G401 (cell line): ENCODE measurements at places on chromosomes 1 and 21.

- DNase-seq: peak; percentile 2
Observed at GRCh38 chr1:220692436-220693228, 2.5 kb downstream of the C1orf115 start.

- no peak for DNase-seq
Observed at GRCh38 chr1:230611878-230612235, 30.4 kb upstream of the COG2 start.

DNA sequence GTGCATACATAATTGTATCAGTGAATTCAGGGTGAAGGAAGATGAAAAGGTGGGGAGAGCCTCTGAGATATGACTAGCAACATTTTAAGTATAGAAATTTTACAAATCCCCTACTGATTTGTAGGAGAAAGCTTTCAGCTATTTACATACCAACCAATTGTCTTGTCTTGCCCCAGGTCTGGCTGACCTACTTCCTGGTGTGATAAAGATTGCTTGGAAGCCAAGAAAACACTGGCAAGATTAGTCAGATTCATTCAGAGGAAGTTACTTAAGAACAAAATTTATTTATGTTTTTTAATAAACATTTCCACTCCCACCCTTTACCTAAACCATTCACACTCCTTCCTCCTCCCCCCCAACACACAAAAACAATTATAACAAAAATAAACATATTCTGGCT lies 17.5 kb downstream of the PTGS2 start:
- no peak for DNase-seq

- DNase-seq: no peak
Observed at GRCh38 chr1:108072776-108073175, 107.8 kb upstream of the VAV3 start.

DNA sequence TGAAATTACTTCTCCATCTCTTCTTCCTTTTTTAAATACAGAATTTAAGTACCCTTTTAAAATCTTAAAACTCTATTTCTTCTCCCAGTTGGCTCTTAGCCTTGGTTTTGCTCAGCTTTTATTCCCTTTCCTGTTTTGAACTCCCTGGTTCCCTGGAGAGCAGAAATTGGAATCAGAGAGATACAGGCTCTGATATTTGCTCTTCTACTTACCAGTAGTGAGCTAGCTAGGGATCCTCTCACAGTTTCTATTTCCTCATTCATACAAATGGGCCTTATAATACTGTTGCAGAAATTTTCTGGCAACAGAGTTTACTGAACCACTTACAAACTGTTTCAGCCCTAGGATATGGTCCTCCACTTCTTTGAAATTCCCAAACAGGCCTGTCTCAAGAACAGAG lies 606.3 kb downstream of the NUF2 start:
- no peak for DNase-seq

DNA sequence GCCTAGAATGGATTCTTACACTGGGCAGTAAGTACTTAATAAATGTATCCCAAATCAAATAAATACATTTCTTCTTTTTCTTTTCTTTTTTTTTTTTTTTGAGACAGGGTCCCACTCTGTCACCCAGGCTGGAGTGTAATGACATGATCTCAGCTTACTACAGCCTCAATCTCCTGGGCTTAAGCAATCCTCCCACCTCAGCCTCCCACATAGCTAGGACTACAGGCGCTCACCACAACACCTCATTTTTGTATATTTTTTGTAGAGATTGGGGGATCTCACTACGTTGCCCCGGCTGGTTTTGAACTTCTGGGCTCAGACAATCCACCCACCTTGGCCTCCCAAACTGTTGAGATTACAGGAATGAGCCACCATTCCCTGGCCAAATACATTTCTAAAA lies 63.7 kb upstream of the LGALS8 start:
- DNase-seq: no peak
